ENCODE measurements at places on chromosomes 4 and X.

DNA sequence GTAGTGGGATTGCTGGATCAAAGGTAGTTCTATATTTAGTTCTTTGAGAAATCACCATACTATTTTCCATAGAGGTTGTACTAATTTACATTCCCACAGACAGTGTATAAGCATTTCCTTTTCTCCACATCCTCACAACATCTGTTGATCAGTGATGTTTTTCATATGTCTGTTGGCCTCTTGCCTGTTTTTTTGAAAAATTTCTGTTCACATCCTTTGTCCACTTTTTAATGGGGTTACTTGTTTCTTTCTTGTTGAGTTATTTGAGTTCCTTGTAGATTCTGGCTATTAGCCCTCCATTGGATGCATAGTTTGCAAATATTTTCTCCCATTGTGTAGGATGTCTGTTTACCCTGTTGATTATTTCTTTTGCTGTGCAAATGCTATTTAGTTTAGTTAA lies 72.6 kb downstream of the STOX2 start:
- DNase-seq = no peak

- DNase-seq = no peak
Observed at GRCh38 chrX:66050140-66050569, 10.3 kb upstream of the VSIG4 start.

DNA sequence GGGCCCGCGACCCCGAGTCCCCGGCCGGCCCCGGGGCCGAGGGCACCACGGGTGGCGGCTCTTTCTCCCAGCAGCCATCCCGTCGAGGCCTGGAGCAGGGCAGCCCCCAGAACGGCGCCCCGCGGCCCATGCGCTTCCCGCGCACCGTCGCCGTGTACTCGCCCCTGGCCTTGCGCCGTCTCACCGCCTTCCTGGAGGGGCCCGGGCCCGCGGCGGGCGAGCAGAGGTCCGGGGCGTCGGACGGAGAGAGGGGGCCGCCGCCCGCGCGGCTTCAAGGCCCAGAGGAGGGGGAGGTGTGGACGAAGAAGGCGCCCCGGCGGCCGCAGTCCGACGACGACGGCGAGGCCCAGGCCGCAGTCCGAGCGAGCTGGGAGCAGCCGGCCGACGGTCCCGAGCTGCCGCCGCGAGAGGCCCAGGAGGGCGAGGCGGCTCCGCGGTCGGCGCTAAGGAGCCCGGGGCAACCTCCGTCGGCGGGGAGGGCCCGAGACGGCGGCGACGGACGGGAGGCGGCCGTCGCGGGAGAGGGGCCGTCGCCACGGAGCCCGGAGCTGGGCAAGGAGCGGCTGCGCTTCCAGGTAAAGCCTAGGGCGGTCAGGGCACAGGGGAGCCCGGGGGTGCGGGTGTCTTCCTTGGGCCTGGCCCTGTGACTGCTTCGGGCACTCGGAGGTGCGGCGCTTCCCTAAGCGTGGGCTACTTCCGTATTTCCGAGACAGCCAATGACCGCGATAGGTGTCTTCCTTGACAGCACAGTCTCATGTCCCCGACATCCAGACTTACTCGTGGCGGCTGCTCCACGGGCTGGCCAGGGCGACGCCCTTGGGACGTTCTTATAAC lies 845 bp downstream of the ZAR1 start:
- DNase-seq = no peak

GRCh38 chr4:83629945-83630721 lies 94.2 kb downstream of the GPAT3 start:
- no peak for DNase-seq

DNA sequence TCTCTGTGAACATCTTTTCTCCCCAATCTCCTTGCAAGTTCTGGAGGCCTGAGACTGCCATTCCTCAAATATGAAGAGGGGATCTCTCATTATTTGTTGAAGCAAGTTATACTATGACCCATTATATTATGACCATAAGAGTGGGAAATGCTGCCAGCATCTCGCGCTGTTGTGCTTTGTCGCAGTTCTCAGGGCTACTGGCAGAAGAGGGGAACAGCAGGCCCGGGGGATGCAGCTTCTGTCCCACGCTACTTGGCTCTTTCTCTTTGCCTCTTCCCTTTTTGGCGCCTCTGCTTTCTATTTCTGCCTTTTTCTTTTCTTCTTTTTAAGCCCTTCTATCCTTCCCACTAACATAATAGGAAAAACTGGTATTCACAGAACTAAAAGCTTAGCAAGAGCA lies 64.2 kb downstream of the GEMIN8 start:
- DNase-seq = no peak

- DNase-seq = no peak
Observed at GRCh38 chrX:26613956-26614355, 398.0 kb downstream of the MAGEB5 start.

GRCh38 chr4:38154681-38155588 lies 194.7 kb downstream of the PTTG2 start:
- no peak for DNase-seq

DNA sequence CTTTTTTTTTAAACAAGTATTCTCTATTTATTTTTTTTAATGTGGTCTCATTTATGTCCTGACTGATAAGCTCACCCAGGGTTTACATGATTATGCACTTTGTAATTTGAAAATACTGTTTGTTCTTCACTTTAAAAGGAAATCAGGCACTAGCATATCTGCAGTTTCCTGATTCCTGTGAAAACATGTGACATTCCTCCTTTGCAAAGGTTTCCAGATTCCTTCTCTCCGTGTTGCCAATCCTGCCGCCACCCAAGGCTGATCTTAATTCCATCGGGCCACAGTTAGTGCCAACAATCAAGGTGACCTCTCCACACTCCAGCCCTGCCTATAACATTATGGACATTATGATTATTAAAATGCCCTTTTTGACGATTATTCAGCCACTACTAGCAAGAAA lies 225.4 kb downstream of the PCDH7 start:
- no peak for DNase-seq

- no peak for DNase-seq
Observed at GRCh38 chr4:38867478-38868058, at the start of gene FAM114A1. Gene FAM114A1 (plus strand): TSS chr4:38867806. CDS start chr4:38878079, 10,273 bp downstream.

DNA sequence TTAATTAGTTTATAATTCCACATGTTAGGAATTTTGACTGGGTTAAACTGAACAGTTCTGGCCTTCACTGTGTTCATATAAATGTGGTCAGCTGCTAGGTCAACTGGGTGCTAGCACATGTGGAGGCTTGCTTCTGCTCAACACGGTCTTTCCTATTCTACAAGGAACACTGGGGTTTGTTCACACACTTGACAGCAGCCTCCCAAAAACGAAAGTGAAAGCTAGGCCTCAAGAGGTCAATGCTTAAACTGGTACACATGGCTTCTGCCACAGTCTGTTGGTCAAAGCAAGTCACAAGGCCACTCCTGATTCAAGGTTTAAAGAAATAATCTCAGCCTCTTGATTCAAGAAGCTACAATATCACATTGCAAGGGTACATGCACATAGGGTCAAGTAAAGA lies 126.5 kb downstream of the QDPR start:
- no peak for DNase-seq

- peak; percentile 23 for DNase-seq
Observed at GRCh38 chr4:143335979-143336780, 496 bp upstream of the GAB1 start.

DNA sequence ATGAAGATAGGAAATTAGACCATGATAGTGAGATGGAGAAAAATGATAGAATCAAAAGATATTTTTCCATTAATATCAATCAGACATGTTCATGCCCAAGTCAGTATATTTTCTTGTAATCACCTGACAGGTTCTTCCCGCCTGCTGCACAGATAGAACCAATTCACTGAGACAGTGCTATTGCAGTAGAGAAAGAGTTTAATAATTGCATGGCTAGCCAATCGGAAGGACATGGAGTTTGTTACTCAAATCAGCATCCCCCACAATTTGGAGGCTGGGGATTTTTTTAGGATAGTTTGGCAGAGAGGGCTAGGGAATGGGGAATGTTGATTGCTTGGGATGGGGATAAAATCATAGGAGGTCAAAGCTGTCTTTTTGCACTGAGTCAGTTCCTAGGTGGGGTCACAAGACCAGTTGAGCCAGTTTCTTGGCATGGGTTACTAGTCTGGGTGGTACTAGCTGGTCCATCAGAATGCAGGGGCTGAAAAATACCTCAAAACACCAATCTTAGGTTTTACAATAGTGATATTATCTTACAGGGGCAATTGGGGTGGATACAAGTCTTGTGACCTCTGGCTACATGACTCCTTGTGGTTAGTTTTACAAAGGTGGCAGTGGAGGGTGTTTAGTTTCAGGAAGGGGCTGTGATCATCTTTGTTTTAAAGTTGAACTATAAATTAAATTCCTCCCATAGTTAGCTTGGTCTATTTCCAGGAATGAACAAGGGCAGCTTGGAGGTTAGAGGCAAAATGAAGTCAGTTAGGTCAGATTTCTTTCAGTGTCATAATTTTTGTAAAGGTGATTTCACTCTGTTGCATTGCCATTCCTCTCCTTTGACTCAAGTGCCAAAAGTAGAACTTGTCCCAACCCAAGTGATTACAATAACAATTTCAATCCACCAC lies 100.3 kb upstream of the PDE5A start:
- DNase-seq = no peak

- no peak for DNase-seq
Observed at GRCh38 chrX:49209434-49210251, 9.7 kb upstream of the SYP start.

DNA sequence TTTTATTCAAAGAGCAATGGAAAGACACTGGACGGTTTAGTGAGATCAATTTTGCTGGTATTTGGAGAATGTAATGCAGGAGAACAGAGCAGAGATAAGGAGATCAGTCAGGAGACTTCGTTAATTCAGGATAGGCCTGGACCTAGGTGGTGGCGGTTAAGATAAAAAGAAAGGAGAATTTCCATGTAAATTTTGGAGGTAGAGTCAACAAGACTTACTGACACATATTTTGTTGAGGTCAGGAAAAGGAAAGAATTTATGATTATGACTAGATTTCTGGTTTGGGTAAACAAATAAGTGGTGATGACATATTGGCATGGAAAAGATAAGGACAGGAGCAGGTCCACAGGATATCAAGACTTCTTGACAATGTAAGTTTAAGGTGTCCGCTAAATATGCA lies 8.8 kb upstream of the AMMECR1 start:
- DNase-seq = no peak

DNA sequence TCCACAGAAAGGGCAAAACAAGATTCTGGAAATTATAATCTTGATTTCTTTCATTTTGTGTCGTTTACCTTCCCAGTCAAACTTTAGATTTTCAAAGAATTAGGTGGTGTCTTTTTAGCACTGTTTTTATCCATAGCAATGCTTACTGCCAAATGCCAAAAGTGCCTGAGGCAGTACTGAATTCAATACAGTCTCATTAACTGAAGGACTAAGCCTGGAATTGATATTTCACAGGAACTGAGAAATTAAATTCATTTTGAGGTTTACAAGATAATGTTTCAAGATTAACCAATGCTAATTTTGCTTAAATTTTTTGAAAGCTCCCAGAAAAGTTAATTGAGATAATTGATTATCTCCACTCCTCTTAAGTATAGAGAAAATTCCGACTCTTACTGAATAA lies 68.8 kb upstream of the ARHGAP24 start:
- no peak for DNase-seq
